ENCODE measurements at places on chromosomes 2 and 18.

GRCh38 chr2:222295368-222296062 is 3.3 kb downstream of the PAX3 start:
- H3K4me1 ChIP-seq, result peaks cover 94% of the 10 kb centered on the region
- H3K4me3 ChIP-seq, result peak overlapping the region; percentile 80
- no peak for DNase-seq
- H3K27ac ChIP-seq, result peak overlapping the region; percentile 74
- peaks cover 81% of the 10 kb centered on the region for H3K27me3 ChIP-seq
- H3K36me3 ChIP-seq, result no peaks in the 10 kb centered on the region

DNA sequence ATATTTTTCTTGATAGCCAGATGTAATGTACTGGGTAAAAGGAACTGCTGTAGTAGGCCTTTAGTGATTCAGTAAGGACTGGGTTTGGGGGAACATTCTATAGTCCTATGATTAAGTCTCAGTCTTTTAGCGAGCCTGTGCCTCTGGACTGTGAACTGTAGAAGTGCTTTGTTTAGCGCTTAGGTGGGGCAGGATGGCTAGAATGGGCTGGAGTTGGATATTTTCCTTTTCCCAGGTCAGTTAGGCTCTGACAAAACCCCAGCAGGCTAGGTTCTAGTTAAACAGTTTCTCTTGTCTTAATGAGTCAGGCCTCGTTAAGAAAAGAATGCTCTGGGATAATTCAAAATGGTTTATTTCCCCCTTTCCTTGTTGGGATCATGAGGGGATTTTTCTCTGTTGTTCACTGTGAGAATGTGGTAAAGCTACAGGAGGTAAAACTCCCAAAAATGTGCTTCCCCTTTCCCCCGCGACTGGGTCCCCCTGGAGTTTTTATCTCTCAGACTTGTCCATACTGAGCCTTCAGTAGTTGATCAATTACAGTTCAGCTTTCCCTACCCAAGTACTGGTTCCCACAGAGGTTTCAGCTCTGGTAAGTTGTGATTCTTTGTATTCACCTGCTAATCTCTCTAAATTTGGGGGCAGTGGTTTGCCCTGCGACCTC is 31.5 kb downstream of the EHBP1 start:
- no peaks in the 10 kb centered on the region for H3K27me3 ChIP-seq
- no peak for DNase-seq
- peaks cover 14% of the 10 kb centered on the region for H3K36me3 ChIP-seq
- peaks cover 37% of the 10 kb centered on the region for H3K4me1 ChIP-seq

- H3K27me3 ChIP-seq, result no peaks in the 10 kb centered on the region
- peaks cover 34% of the 10 kb centered on the region for H3K36me3 ChIP-seq
- DNase-seq, result no peak
- H3K27ac ChIP-seq, result no peak overlapping the region
- no peak overlapping the region for H3K4me3 ChIP-seq
- peaks cover 5% of the 10 kb centered on the region for H3K4me1 ChIP-seq
These were observed 111.2 kb downstream of the PRPF40A start for GRCh38 chr2:152606081-152606480.

GRCh38 chr18:9993521-9994025 is 79.8 kb downstream of the VAPA start:
- H3K36me3 ChIP-seq, result peaks cover 7% of the 10 kb centered on the region
- no peak overlapping the region for H3K4me3 ChIP-seq
- H3K27ac ChIP-seq, result peak overlapping the region; percentile 22
- no peak for DNase-seq

GRCh38 chr2:25632396-25632795 is 41.0 kb downstream of the DTNB start:
- H3K27ac ChIP-seq, result no peak overlapping the region
- peaks cover 56% of the 10 kb centered on the region for H3K36me3 ChIP-seq
- no peak for DNase-seq
- peaks cover 6% of the 10 kb centered on the region for H3K27me3 ChIP-seq
